Left ventricle myocardium inferior (tissue), 1 donor: ENCODE measurements at places on chromosomes 1 and 21.

- DNase-seq: no peak
Observed at GRCh38 chr1:240190881-240191401, 99.3 kb downstream of the FMN2 start.

- no peak for DNase-seq
Observed at GRCh38 chr1:243842978-243843511, 7.0 kb downstream of the AKT3 start.

DNA sequence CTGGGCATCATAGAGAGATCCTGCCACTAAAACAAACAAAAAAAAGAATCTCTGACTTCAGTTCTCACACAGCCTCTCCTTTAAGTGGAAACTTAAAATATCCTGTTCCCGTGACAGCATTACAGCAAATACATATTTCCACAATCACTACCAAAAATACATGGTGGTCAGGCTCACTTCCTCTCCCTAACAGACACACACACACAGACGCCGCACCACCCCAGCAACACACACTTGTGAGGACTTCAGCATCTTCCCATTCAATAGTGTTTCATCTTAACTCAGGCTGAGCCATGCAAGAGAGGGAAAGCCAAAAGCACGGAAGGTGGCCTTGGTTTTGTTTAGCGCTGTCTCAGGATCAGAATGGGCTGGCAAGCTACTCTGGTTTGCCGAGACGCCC, 21.9 kb downstream of the KIAA1614 start:
- DNase-seq: no peak

GRCh38 chr1:227766653-227767277, 31.5 kb downstream of the SNAP47 start:
- no peak for DNase-seq

DNA sequence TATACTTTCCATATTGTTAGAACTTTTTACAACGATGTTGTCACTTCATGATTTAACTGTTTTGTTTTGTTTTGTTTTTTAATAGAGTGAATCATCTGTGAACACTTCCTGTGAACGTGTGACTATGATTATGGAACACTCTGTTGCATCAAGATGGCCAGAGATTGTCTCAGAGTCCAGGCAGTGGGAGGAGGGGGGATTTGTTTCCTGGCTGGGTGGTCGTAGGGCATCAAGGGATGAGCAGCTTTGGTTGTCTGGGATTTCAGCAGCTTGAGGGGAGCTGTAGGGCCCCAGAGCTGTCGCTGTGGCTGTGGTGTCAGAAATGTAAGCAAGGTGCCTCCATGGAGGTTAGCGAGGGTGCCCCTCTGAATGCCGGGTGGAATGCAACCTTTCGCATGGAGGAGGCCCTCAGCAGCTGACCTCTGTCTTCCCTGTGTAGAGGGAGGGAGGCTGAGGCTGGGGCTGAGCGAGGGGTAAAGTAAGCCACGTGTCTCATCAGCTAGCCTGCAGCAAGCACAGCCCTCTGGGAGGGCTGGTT, 21.4 kb downstream of the NEK2 start:
- DNase-seq: no peak

- peak; percentile 66 for DNase-seq
Observed at GRCh38 chr1:203649999-203650836, 23.6 kb downstream of the ATP2B4 start.

GRCh38 chr1:169890761-169891538, 2.7 kb downstream of the SCYL3 start:
- DNase-seq: no peak

GRCh38 chr1:81032374-81032773, 768.4 kb upstream of the ADGRL2 start:
- no peak for DNase-seq

- DNase-seq: no peak
Observed at GRCh38 chr1:212689758-212690529, 9.7 kb downstream of the BATF3 start.

DNA sequence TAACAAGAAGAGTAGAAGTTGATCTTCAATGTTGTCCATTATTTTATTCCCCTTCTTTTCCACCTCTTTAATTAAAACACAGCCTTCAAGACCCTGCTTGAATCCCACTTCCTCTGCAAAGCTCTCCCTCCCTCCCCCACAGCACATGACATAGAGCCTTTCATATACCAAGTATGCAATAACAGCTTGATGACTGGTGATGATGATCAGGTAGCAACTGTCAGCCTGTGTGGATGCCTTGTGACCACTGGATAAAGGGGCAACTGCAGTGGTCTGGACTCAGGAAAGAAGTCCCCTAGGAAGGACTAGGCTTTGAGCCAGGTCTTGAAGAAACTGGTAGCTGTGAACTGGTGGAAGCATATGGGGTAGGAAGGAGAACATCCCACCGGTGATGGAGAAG, 53.8 kb upstream of the PRDX6 start:
- no peak for DNase-seq

DNA sequence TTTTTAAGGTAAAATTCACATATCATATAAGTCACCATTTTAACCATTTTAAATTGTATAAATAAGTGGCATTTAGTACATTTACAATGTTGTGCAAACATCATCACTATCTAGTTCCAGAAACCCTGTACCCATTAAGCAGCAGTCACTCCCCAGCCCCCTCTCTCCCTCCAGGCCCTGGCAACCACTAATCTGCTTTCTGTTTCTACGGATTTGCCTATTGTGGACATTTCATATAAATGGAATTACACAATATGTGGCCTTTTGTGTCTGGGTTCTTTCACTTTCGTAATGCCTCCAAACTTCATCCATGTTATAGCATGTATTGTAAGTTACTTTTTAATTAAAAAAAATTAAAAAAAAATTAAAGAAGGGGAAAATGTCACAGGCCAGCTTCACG, 58.0 kb upstream of the RAB3GAP2 start:
- no peak for DNase-seq

- peak; percentile 75 for DNase-seq
Observed at GRCh38 chr1:205913451-205914154, 29.7 kb downstream of the SLC26A9 start.

DNA sequence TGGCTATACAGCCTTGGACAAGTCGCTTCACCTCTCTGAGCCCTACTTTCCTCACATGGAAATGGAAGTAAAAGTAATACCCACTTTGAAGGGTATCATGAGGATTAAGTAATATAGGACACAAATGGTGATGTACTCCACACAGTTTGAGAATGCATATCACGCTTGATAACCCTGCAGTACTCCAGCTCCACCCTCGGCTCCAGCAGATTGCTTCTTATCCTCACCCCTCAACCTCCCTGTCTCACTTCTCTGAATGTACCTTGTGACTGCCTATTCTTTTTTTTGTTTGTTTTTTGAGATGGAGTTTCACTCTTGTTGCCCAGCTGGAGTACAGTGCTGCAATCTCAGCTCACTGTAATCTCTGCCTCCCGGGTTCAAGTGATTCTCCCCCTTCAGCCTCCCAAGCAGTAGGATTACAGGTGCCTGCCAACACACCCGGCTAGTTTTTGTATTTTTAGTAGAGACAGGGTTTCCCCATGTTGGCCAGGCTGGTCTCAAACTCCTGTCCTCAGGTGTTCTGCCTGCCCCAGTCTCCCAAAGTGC, 55.5 kb downstream of the LDLRAD2 start:
- DNase-seq: no peak

DNA sequence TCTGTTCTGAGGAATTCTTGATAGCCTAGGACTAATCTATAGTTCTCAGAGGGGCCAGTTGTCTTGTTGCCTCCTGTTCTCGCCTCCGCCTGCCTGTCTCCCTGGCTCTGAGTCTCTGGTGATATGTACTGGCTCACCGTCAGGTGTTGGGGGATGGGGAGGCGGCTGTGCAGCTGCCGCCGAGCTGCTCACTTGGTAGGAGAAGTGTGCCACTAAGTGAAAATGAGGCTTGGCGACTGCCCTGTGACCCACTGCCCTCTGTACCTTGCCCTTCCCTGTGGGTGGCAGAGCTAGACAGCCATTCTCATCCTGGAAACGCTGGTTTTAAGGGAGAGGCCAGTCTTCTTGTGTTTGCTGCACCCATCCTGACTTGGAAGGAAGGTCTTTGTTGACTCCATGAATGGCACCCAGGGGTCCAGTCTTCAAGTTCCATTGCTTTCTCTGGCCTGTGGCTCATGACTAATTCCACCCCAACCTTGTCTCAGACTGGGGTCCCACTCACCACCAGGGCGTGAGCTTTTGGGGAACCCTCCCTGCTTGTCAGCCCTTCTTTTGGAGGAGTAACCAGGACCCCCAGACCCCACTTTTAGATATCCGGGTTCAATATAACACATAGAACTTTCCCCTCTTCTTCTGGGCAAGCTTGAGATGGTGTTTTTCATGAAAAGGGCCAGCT, 120.6 kb downstream of the CACNA1E start:
- no peak for DNase-seq

- no peak for DNase-seq
Observed at GRCh38 chr21:26532208-26532607, 40.9 kb downstream of the CYYR1 start.

- DNase-seq: no peak
Observed at GRCh38 chr21:14097881-14098499, 112.8 kb downstream of the LIPI start.

GRCh38 chr1:157311730-157312081, 173.5 kb upstream of the ETV3 start:
- DNase-seq: no peak

- DNase-seq: no peak
Observed at GRCh38 chr1:2973601-2974593, 47.4 kb upstream of the ACTRT2 start.

- DNase-seq: no peak
Observed at GRCh38 chr1:179079113-179079761, 2.6 kb upstream of the TOR3A start.

DNA sequence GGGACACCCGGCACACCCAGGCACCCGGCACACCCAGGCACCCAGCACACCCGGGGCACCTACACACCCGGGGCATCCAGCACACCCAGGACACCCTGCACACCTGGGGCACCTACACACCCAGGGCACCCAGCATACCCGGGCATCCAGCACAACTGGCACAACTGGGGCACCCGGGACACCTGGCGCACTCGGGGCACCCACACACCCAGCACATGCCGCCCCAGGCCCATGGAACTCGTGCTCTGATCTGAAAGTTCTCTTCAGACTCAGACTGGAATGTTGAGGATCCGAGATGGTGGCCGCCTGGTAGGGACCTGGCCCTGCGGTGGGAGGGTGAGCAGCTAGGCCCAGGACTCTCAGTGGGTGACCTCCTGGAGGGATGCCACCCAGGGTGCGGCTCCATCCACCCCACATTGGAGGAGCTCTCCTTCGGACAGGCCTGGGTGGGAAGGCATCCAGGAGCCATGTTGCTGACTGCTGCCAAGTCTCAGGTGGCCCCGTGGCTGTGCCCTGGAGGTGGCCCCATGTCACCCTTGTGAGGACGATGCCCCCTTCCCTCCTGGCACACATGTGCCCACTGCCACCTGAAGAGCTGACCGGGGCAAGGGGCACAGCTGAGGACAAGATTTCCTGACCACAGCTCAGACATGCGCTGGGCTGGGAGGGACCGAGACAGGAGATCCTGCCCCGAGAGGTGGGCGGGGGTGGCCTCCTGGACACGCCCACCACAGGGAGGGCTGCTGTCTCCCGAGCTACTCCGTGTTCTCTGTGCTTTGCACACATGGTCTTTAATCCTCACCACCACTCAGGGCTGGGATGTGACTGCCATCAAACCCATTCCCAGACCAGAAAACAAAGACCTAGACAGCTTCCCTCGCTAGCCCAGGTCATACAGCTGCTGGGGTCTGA, 37.0 kb downstream of the UBE2G2 start:
- DNase-seq: no peak

GRCh38 chr1:6601049-6601922, 1.4 kb downstream of the KLHL21 start:
- peak; percentile 68 for DNase-seq

- DNase-seq: no peak
Observed at GRCh38 chr1:89670163-89670562, 37.2 kb downstream of the LRRC8C start.

DNA sequence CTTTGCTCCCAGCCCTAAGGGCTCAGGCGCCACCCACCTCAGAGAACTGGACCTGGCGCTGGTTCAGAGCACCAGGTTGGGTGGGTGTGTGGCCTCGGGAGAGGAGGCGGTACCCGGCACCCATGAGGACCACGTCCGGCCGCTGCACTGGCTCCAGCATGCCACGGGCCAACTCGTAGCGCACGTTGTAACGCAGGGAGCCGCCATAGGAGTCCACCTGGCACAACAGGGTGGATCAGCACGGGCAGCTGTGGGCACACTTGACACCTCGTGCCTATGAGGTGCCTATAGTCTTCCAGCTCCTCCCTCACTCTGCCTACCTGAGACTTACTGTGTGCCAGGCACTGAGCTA, 56.5 kb downstream of the HSPG2 start:
- DNase-seq: no peak
